EL (cell line): ENCODE measurements at places on chromosomes 5 and 9.

DNA sequence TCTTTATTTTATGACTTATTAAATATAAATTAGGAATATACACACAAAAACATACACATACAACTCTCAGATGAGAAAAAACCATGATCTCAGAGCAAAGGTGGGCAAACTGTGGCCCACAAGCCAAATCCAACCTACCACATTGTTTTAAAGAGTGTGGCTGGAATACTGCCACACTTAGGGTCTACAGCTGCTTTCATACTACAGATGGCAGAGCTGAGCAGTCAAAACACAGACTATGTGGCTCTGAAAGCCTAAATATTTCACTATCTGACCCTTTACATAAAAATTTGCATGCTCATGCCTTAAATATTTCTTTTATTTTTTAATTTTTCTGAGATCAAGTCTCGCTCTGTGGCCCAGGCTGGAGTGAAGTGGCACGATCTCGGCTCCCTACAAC is 28.3 kb downstream of the LEAP2 start:
- no peak for DNase-seq

- DNase-seq, result no peak
These were observed 183.7 kb downstream of the CCDC171 start for GRCh38 chr9:15736569-15736968.

DNA sequence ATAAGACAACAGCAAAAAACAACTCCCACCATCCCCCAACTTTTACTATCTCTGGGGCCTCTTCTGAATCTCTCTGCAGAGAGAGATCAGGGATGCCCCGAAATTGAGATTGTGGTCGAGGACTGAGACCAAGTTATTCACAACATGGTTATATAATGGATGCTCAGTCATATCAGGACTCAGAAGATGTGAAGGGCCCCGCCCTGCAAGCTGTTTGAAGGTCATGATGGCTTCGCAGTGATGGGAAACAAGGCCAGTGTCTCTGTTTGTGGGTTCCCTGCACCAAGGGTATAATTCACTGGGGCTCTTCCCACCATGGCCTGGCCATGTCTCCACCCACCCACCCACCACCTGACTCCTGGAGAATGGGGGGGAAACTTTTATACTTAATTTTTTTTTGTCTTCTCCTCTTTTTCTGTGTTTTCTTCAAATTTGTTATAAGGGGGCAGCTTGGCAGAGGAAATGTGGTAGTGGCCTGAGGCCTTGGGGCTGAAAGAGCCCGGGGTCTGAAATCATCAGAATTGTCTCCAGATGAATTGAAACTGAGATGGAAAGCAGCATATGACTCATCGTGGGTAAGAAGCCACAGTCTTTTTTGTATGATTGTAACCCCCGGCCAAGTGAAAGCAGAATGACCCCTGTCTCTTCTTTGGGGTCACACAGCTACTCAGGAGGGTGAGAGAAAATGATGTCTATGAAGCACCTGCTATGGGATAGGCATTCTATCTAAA is 15.0 kb upstream of the TEX48 start:
- DNase-seq, result peak; percentile 74

GRCh38 chr5:58191443-58191842 is 268.4 kb downstream of the PLK2 start:
- no peak for DNase-seq

GRCh38 chr9:88007291-88007650 is 32.9 kb upstream of the CDK20 start:
- DNase-seq, result no peak

- peak; percentile 94 for DNase-seq
These were observed 132.7 kb upstream of the TNC start for GRCh38 chr9:115250621-115251032.
